Right lobe of liver (tissue), 6 donors: ENCODE measurements at places on chromosomes 11 and 22.

GRCh38 chr11:104531075-104531474, 367.1 kb upstream of the PDGFD start:
- H3K27me3 ChIP-seq, result no peaks in the 10 kb centered on the region
- no peaks in the 10 kb centered on the region for H3K36me3 ChIP-seq
- H3K4me1 ChIP-seq, result no peaks in the 10 kb centered on the region
- H3K4me3 ChIP-seq, result no peak overlapping the region
- no peak overlapping the region for H3K27ac ChIP-seq

DNA sequence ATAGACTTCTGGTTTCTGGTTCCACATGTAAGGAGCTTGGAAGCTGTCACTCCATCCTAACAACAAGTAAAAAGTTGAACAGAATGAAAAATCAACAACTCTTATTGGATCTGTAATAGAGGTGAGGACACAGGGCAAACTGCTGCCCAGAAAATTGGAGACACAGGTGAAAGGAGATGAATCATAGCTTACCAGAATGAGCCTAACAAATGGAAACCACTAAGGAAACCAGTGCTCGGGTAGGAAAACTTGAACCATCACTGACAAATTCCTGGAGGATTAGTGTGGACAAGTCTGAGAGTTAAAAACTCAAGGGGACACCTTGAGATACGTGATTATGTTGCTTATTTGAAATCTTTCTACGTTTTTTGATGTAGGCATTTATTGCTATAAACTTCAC, 52.1 kb downstream of the GDPD4 start:
- no peak for DNase-seq
- peaks cover 19% of the 10 kb centered on the region for H3K4me1 ChIP-seq
- no peaks in the 10 kb centered on the region for H3K27me3 ChIP-seq
- no peak overlapping the region for H3K27ac ChIP-seq
- H3K36me3 ChIP-seq, result no peaks in the 10 kb centered on the region
- H3K4me3 ChIP-seq, result no peak overlapping the region

GRCh38 chr11:116714902-116715301, 57.9 kb downstream of the BUD13 start:
- H3K27me3 ChIP-seq, result no peaks in the 10 kb centered on the region
- no peaks in the 10 kb centered on the region for H3K4me1 ChIP-seq
- no peak overlapping the region for H3K4me3 ChIP-seq
- no peak for DNase-seq
- no peaks in the 10 kb centered on the region for H3K36me3 ChIP-seq

GRCh38 chr11:266676-267439, 11.3 kb upstream of the NLRP6 start:
- DNase-seq, result no peak
- H3K36me3 ChIP-seq, result no peaks in the 10 kb centered on the region
- no peaks in the 10 kb centered on the region for H3K27me3 ChIP-seq
- no peak overlapping the region for H3K27ac ChIP-seq
- no peaks in the 10 kb centered on the region for H3K4me1 ChIP-seq

DNA sequence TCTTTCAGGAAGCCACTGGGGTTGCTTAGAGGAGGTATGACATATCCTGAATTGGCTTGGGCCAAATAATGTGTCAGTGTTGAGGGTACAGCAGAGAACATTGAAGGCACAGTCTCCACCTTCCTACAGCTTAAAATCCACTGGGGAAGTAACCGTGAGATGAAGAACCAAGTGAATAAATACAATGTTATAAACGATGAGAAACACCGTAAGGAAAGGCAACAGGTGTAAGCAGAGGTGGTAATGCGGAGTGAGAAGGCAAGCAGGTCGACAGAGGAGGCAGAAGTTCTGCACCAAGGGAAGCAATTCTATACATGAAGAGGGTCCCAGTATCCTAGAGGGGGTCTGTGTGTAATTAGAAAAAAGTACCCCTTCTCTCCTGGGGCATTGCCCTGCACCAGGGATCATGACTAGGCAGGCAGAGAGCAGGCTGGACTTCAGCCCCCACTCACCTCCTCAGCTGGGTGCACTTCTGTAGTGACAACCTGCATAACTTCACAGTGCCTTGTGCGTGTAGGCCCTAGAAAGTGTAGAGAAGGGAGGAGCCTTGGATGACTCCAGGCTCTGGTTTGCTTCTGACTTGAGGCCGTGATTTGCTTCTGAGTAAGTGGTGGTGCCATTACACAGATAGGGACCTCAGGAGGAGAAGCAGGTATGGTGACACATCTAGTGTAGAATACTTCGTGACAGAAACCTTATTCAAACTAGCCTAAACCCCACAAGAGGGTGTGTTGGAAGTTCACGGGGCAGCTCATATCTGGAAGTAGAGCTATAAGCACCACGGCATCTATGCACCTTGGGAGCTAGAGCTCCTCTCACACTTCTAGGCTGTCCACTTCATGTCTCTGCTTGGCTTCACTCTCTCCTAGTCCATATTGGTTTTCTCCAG, 4.9 kb downstream of the MYOD1 start:
- no peak overlapping the region for H3K4me3 ChIP-seq
- no peaks in the 10 kb centered on the region for H3K4me1 ChIP-seq
- peaks cover 10% of the 10 kb centered on the region for H3K27me3 ChIP-seq
- H3K27ac ChIP-seq, result no peak overlapping the region
- H3K36me3 ChIP-seq, result no peaks in the 10 kb centered on the region

GRCh38 chr11:10358696-10359095, 53.8 kb downstream of the ADM start:
- no peak overlapping the region for H3K27ac ChIP-seq
- H3K36me3 ChIP-seq, result no peaks in the 10 kb centered on the region
- H3K4me3 ChIP-seq, result no peak overlapping the region
- H3K27me3 ChIP-seq, result no peaks in the 10 kb centered on the region

GRCh38 chr11:32390712-32391111, 44.6 kb downstream of the WT1 start:
- no peak for DNase-seq
- H3K4me3 ChIP-seq, result no peak overlapping the region
- no peaks in the 10 kb centered on the region for H3K4me1 ChIP-seq
- H3K27ac ChIP-seq, result no peak overlapping the region
- no peaks in the 10 kb centered on the region for H3K36me3 ChIP-seq
- H3K27me3 ChIP-seq, result no peaks in the 10 kb centered on the region
